ENCODE measurements at places on chromosomes 1 and 21. TPM values are rescaled to one million over a fixed set of nuclear protein-coding genes. Genes with fewer than 3 reads are reported as not detected.

- no peak overlapping the region for H3K4me3 ChIP-seq
- H3K27me3 ChIP-seq = no peaks in the 10 kb centered on the region
- no peaks in the 10 kb centered on the region for H3K4me1 ChIP-seq
- no peak for DNase-seq
- peaks cover 14% of the 10 kb centered on the region for H3K36me3 ChIP-seq
- H3K27ac ChIP-seq = no peak overlapping the region
Observed at GRCh38 chr21:46546799-46547198, 58.1 kb downstream of the S100B start.

- H3K4me1 ChIP-seq = peaks cover 10% of the 10 kb centered on the region
- H3K27ac ChIP-seq = no peak overlapping the region
- H3K27me3 ChIP-seq = no peaks in the 10 kb centered on the region
- no peak overlapping the region for H3K4me3 ChIP-seq
Observed at GRCh38 chr1:150386592-150386991, 22.6 kb downstream of the RPRD2 start.

GRCh38 chr1:156247460-156248322 is at the start of gene PAQR6:
Gene PAQR6 (minus strand): TSS chr1:156248056. CDS start chr1:156246731, 1,325 bp downstream.
- DNase-seq = no peak
- peaks cover 29% of the 10 kb centered on the region for H3K36me3 ChIP-seq
- no peak within 1 kb of the TSS for H3K27ac ChIP-seq
- no peaks in the 10 kb centered on the region for H3K27me3 ChIP-seq
- H3K4me3 ChIP-seq = no peak within 1 kb of the TSS

The SMPDL3B gene
- 1.9 TPM for total RNA-seq

The SLC2A5 gene
- 32.3 TPM for total RNA-seq
